Trophoblast cell (in vitro differentiated cells and primary cell): ENCODE measurements at places on chromosomes 1 and 21.

DNA sequence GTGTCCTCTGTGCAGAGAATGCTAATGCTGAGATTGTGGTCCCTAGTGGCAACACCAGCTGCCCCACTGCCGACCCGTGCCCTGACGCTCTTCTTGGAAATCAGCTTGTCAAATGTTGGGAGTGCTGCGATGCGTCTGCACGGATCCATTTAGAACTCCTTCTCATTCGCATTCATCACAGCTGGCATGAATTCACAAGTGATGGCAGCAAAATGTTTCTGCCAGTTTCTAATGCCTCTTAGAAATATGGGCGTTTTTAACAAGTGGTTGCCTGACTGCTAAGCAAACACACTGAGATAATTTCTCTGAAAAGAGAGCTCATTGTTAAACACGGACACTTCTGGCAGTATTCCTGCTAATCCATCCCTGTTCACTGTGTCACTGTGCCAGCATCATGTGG lies 131.9 kb upstream of the KCNJ6 start:
- no peak for DNase-seq

DNA sequence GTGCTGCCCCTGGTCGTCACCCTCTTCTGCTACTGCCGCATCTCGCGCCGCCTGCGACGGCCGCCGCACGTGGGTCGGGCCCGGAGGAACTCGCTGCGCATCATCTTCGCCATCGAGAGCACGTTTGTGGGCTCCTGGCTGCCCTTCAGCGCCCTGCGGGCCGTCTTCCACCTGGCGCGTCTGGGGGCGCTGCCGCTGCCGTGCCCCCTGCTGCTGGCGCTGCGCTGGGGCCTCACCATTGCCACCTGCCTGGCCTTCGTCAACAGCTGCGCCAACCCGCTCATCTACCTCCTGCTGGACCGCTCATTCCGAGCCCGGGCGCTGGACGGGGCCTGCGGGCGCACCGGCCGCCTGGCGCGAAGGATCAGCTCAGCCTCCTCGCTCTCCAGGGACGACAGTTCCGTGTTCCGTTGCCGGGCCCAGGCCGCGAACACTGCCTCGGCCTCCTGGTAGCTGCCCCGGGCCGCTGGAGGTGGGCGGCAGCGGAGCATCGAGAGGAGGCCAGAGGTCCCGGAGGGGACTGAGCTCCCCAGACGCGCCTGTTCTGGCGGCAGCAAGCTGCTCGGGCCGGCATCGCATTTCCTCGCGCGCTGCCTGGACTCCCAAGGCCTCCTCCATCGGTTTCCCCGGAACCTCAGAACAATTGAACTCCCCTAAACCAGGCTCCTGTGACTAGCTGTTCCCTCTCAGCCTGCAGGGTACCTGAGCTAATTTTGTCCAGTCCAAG lies 1.1 kb downstream of the GPR25 start:
- no peak for DNase-seq

GRCh38 chr1:46423574-46424240 lies 29.6 kb downstream of the FAAH start:
- no peak for DNase-seq

DNA sequence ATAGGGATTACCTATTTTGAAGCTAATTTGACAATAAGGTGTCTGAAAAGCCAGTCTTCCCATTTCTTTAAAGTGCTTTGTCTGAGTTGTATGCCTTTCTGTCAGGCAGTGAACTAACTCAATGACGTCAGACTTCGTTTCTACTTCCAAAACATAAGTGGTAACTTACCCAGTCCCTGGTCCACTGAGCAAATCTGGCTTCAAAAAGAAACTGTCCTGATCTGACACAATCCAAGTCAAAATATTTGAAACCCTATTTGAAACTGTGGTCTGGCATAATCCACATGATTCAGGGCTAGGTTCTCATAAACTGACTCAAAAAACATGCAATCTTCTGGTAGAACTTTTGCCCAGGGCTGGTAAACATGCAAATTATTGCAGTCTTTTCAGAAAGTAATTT lies 34.0 kb downstream of the DIRAS3 start:
- no peak for DNase-seq

DNA sequence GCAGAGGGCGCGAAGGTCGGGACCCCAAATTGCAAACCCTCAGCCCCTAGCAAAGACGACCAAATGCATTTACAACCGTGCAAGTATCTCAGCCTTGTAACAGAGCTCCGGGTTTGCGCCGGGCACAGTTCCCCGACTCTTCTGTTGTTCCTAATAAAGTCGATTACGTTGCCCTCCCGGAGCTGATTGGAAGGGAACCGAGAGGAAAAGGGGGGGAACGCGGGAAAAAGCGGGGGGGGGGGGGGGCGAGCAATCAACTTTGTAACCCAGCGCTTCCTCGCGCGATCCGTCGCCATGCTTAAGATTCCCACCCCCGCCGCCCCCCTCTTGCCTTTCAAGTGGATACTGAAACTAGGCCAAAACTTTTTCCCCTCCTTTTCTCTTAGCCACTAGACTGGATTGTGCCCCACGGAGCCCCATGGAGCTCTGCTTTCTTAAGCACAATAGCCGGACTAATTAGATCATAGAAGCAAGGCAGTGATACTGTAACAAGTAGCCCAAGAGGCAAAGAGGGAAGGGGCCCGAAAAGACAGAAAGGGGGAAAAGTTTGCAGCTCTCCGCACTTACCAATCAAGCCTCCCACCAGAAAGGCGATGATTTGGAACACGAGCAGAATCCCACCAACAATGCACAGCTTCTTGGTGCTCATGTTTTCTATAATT lies 565 bp downstream of the WLS start:
- DNase-seq: no peak

DNA sequence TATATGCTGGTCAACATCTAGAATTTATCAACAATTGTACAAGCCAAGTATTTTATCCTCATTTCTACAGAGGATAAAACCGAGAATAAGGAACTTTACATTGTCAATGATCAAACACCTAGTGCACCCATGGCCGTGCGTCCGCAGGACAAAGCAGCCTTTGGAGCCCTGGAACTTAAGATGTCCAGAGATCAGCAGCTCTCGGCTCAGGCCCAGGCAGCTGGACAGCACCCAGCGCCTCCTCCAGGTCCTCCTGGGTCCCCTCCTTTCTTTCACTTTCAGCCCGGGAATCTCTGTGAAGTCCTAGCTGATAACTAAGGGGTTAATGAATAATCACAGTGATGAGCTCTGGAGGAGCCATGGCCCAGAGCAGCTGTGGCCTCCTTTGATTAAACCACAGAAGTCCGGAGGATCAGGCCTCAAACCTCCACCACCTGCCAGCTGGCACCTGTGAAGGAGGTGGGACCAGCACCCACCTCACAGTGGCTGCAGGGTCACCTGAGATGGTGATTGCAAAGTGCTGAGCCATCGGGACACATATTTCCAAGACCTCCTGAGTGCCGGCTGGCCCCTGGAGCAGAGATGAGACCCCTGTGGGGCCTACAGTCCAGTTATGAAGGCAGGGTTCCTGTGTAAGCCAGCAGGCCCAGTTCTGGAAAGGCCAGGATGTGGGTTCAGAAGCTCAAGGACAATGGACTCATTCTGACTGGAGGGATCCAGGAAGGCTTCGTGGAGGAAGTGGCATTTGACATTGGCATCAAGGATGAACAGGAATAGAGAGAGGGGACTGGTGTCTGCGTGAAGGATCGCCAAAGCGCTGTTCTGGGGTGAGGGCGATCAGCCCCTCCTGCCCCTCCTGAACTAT lies 11.6 kb upstream of the SAMD11 start:
- no peak for DNase-seq
